Activated CD4-positive, alpha-beta memory T cell treated with anti-CD3 and anti-CD28 coated beads for 36 hours (primary cell): ENCODE measurements at places on chromosomes 5 and 9.

GRCh38 chr5:148748702-148749392, 77.6 kb upstream of the ADRB2 start:
- no peak for DNase-seq

GRCh38 chr9:37911271-37911681, 7.3 kb upstream of the SLC25A51 start:
- DNase-seq = no peak

- DNase-seq = no peak
These were observed 39.2 kb upstream of the SLC28A3 start for GRCh38 chr9:84379740-84380139.

DNA sequence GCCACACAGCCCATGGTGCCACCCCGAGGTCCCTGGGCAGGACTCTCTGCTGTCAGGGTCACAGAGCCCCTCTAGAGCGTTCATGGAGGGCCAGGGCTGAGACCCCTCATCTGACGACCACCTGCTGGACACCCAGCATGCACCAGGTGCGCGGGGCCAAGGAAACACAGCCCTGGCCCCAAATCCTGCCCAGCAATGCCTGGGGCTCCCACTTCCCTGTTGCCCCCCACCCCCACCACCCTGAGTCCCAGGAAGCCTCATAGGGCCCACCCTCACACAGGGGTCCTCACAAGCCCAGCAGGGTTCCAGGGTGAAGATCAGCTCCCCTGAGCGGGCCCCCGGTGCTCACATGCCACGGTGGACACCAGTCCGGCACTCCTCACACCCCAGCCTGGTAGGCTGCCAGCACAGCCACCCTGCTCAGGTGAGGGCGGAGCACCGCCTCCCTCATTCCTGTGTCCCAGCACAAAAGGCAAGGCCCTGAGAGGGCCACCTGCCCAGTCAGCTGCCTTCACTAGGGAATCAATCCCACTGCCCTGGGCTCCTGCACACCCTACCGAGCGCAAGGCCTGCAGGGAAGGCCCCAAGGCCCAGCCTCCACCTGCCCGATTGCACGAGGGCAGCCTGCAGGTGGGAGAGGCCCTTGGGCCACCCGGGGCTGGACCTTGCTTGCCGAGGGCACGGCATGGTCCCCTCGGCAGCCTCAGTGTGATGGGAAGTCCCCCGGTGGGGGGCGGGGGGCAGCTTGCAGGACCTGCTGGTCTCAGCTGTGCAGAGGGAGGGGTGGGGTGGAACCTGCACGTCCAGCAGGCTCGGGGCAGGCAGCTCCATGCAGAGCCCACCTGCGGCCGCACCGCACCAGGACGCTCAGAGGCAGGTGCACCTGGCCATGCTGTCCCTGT, 56.4 kb upstream of the UBAC1 start:
- DNase-seq = peak; percentile 1

DNA sequence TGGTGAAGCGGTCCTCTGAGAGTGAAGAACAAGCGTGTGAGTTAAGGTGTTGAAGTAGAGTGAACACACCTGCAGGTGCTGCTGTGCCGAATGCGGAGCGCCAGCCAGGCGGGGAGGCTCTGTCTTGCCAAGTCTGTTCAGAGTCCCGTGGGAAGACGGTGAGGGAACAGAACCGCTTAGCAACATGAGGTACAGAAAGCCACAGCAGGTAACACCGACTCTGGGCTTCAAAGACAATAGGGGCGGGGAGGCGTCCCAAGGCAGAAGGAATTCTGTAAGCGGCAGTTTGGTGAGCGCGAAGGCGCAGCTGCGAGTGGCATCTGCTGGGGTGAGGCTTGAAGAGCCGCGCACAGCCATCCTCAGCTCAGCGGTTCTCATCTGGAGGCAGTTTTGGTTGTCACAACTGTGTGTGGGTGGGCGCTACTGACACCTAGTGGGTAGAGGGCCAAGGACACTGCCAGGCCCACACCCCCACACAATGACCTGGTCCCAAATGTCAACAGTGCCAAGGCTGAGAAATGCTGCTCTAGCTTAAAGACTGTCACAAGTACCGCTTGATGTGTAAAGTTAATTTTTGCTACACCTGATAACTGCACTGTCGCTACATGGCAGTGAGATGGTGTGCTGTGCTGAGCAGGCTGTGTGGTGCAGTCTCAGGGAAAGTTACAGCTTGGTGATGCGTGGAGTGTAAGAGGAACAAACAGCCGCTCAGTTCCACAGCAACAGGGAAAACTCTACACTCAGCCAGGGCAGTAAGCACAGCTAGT, 67.4 kb upstream of the TBC1D9B start:
- peak; percentile 23 for DNase-seq

GRCh38 chr5:6350277-6351090, 27.9 kb downstream of the MED10 start:
- DNase-seq = no peak

DNA sequence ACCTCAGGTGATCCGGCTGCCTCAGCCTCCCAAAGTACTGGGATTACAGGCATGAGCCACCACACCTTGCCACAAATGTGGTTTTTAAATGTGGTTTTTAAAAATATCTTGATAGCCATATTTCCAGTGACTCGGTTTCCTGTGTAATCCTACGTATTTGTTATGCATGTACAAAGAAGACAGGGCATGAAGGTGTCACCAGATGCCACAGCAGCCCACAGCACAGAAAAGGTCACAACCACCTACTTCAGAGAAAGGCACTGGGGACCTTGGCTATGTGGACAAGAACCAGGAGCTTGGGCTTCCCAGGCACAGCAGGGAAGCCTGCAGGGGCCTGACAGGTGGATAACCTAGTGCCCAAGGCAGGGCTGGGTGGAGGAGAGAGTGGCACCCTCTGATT, 38.0 kb downstream of the C9orf50 start:
- DNase-seq = peak; percentile 61

DNA sequence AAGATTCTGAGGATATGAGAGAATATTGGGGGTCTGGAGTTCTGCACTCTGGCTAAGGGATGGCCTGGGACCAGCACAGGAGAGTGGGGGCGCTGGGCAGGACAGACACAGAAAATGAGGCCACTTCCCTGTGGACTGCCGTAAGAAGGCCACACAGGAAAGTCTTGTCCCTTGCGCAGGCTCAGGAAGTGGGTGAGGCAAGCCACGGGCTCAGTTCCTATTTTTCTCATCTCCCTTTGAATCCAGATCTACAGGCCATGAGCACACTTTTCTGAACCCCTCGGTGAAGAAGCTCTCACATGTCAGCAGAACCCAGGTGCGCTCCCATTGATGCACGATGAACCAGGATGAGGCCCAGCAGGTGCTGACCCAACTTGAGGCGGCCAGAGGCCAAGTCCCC, 207.4 kb downstream of the AGTPBP1 start:
- DNase-seq = no peak

- no peak for DNase-seq
These were observed 158.5 kb upstream of the CLINT1 start for GRCh38 chr5:158017469-158017868.

DNA sequence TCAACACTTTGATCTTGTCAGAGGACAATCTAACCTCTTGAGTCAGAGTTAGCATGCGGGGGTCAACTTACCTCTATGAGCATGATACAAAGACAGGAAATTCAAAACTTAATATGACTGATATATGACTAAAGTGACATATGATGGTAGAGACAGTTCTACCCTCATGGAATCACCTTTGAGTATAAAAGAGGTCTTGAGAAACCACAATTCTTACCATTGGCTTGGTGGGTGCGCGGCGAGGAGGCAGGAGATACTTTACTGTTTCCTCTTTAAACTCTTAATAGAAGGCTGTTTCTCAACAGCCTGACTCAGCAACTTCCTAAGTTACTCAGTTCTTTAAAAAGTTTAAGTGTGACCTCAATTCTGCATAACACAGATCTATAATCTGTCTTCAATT, 372.8 kb downstream of the KIAA0825 start:
- DNase-seq = peak; percentile 13

- no peak for DNase-seq
These were observed 75.8 kb downstream of the ARHGAP26 start for GRCh38 chr5:142845954-142846398.

- DNase-seq = peak; percentile 10
These were observed 4.0 kb upstream of the NIPSNAP3A start for GRCh38 chr9:104743376-104743985.

DNA sequence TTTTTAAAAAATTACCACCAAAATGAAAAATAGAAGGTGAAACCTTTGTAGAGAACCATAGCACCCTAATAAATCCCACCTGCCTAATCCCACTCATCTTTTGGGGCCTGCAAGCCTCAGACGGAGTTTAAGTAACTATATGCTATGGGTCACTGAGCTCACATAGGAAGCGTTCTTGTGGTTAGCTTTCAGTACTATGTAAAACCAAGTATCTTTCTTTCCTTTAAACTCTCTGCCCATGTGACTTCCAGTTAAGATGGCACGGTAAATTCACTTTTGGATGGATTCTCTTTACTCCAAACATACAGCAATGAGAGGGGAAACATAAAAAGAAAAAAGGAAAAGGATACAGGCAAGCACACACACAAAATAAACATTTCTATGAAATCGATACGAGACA, 50.9 kb downstream of the FANCC start:
- DNase-seq = no peak

GRCh38 chr9:69984831-69985230, 58.8 kb upstream of the MAMDC2 start:
- DNase-seq = no peak

DNA sequence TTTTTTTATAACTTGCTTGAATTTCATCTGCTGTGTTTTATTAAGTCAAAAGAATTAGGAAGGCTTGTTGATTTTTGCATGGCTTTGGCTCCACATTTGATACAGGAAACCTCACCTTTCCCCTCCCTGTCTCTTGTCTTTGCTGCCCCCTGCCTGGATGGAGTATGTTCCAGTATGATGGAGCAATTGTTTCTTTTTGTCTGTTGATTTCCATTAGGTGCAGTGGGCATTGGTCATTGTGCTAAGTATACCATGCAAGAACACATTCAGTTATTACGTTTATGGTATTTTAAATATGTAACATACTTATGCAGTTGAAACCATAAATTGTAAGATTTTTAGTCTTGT, 19.6 kb downstream of the TJP2 start:
- no peak for DNase-seq

DNA sequence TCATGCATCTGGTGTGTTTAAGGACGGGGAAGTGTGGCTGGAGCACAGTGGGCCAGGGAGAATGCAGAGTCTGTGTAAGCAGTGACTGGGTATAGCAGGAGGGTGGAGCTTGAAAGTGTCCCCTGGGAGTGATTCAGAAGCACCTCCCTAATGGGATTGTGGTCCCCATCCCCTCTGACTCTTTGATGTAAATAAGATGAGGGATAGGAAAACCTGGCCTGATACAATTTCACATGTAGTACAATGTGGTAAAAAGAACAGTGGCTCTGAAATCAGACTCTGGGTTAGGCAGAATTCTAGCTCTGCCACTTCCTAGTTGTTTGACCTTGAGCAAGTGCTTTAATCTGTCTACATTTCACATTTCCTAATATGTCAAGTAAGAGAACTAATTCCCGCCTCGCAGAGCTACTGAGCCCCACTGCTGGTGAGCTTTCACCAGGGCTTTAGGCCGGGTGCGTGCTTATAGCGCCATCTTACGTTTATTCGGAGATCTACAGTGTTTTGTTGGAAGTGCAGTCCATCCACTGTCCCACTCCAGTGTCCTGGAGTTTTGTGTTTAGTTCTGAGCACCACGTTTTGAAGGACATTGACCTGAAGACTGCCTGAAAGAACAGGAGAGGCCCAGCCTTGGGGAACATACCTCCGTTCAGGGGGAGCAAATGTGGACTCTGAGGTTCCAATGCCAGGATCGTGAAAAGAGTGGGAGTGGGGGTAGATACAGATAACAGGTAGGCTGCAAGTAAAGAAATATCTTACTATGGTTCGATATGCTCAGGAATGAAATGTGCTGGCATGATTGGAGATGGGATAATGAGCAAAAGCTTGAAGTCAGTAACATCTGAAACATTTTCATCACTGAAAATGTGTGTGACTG, 51.2 kb upstream of the TESK1 start:
- peak; percentile 61 for DNase-seq

DNA sequence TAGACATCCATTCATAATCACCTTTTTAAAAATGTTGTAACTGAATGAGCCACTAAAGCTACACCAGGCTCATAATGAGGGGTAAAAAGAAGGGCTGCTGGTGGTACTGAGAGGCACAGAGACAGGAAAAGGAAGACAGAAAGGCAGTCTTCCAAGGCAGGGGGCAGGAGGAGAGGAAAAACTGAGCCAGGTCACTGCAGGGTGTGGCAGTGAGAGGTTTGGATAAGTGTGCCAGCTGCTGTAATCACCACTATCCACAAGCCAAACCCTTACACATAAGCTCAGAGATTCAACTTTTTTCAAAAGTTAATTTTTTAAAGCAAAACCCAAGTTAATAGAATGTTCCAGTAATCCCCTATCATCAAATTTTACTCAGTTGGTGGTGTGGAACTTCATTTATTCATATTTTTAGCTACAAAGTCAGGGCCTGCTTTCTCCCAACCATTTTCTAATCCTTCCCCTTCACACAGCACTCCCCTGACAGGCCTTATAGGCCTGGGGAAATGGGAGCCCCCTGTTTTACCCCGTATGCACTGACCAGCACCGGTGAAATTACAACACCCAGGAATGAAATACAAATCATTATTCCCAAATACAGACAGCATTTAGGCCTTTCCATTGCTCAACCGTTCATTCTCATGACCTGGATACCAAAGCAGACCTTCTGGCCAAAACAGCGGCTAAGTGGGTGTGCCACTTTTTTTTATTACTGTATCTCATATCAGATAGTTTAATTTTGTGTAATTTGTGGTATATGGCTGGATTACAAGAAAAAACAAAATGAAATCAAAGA, 76.3 kb downstream of the EFNA5 start:
- no peak for DNase-seq

- no peak for DNase-seq
These were observed 338.2 kb upstream of the TLE4 start for GRCh38 chr9:79233542-79233941.

GRCh38 chr5:148532969-148533670, 121.2 kb downstream of the HTR4 start:
- DNase-seq = no peak

DNA sequence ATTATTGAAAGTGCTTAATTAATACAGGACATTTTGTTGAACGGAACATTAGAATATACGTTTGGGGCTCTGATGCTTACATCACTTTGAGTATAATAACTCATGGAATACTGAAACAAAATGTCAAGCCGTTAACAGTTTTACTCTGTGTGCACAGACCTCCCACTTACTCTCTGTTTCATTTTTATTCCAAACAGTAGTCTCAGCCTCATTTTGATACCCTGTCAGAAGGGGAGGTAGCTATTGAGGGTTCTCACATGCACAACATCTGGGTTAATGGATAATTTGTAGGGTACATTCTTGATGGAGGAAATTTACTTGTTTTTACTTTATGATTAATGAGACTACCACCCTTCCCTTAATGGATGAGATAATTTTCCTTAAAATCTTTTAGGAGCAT, 59.0 kb downstream of the SCAMP1 start:
- DNase-seq = no peak

DNA sequence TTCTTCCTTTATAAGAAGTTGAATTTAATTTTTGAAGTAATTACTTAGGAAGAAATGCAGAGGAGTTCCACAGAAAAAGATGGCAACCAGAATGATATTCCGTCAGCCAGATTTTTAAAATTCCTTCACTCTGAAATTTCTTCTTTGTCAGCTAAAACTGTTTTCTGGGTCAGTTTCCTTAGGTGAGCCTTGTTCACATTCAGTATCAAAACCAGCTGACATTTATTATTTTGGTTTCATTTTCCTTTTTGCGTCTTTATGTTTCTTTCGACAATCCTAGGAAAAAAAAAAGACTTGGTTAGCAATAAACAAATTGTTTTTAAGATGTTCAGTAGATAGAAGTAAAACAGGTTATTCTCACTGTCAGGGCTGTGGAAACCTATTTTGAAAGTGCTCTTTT, 4.1 kb upstream of the IARS1 start:
- DNase-seq = no peak

- no peak for DNase-seq
These were observed 381.6 kb upstream of the ADAMTS16 start for GRCh38 chr5:4758550-4758949.

- no peak for DNase-seq
These were observed 18.0 kb downstream of the GFI1B start for GRCh38 chr9:132996526-132996925.
